RPMI8226 (cell line): ENCODE measurements at places on chromosomes 6 and 20.

DNA sequence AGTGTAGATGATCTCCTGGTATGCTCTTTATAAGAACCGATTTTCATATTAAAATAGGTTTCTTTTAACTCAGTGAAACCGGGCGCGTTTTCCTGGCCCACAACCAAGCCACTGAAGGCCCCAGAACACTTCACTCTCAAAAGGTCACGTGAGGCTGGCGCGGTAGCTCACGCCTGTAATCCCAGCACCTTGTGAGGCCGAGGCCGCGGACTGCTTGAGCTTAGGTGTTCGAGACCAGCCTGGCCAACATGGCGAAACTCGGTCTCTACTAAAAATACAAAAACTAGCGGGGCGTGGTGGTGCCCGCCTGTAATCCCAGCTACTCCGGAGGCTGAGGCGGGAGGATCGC lies 402 bp upstream of the TAF8 start:
- DNase-seq, result peak; percentile 35

DNA sequence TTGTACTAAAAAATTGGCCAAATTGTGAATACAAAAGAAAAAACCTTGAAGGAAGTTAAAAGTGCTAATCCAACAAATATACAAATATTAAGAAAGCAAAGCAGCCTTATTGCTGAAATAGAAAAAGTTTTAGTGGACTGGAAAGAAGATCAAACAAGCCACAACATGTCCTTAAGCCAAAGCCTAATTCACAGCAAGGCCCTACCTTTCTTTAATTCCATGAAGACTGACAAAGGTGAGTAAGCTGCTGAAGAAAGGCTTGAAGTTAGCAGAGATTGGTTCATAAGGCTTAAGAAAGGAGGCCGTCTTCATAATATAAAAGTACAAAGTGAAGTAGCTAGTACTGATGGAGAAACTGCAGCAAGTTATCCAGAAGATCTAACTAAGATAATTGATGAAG lies 53.5 kb downstream of the TINAG start:
- DNase-seq, result no peak

DNA sequence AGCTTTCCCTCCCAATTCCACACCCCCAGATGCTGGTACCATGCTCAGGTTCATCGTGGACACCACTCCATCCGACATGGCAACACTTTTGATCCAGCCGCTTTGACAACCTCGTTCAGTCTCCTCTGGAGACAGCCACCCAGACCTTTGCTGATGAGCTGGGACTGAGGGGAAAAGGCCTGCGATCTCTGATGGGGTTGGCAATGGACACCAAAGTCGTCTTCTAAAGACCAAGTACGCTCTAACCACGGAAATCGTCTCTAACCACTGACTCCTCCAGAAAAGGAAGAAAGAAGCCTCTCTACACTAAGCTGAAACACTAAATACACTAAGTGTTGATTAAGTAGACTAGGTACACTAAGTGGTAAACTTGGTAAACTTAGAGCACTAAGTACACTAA lies 26.1 kb upstream of the HLA-E start:
- peak; percentile 41 for DNase-seq

GRCh38 chr20:14193443-14193842 lies 144.0 kb downstream of the FLRT3 start:
- DNase-seq, result no peak

DNA sequence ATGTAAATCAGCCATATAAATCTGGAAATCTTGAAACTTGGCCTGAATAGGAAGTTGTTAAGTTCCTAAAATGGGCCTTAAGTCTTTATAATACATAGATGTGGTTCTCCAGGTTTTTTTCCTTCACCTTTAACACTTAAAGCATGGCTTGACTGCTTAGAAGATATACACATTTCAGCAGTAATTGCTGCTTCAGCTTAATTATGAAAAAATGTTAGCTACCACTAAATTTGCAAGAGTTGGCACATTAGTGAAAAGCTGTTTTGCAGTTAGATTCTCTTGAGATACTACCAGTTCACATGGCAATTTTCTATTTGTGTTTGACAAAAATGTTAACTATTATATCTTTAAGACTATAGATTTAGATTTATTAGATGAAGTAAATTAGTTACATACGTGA lies 72.7 kb upstream of the MYO6 start:
- DNase-seq, result no peak

GRCh38 chr20:4369798-4370124 lies 351.9 kb upstream of the PRND start:
- peak; percentile 62 for DNase-seq

GRCh38 chr20:49427751-49428518 lies 54.5 kb downstream of the KCNB1 start:
- no peak for DNase-seq

DNA sequence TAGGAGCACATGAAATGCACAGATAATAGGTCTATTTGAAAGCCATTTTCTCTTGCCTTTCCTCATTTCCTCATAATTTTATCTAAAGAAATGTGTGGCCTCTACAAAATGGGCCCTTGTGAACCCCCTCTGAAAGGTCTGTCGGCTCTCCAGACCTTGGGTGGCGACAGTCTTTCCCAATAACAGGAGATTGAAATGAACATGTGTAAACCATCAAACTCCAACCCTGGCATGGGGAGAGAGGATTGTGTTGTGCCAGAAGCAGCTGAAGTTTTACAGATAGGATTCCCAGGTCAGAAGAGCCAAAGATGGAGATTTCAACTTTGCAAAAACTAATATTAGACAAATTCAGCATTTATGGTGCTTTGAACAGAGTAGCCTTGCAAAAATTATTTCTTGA lies 277.1 kb upstream of the ECI2 start:
- no peak for DNase-seq

GRCh38 chr6:79628466-79629288 lies 2.5 kb upstream of the SH3BGRL2 start:
- no peak for DNase-seq

- no peak for DNase-seq
Measured at GRCh38 chr6:35488517-35488862, 8.4 kb downstream of the TEAD3 start.

GRCh38 chr6:7921046-7921445 lies 10.5 kb upstream of the TXNDC5 start:
- DNase-seq, result peak; percentile 80

DNA sequence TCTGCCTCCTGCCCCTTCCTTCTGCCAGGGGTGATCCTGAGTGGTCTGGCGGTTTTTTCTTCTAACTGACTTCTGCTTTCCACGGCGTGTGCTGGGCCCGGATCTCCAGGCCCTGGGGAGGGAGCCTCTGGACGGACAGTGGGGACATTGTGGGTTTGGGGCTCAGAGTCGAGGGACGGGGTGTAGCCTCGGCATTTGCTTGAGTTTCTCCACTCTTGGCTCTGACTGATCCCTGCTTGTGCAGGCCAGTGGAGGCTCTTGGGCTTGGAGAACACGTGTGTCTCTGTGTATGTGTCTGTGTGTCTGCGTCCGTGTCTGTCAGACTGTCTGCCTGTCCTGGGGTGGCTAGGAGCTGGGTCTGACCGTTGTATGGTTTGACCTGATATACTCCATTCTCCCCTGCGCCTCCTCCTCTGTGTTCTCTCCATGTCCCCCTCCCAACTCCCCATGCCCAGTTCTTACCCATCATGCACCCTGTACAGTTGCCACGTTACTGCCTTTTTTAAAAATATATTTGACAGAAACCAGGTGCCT lies 10.2 kb downstream of the SLC29A1 start:
- no peak for DNase-seq

DNA sequence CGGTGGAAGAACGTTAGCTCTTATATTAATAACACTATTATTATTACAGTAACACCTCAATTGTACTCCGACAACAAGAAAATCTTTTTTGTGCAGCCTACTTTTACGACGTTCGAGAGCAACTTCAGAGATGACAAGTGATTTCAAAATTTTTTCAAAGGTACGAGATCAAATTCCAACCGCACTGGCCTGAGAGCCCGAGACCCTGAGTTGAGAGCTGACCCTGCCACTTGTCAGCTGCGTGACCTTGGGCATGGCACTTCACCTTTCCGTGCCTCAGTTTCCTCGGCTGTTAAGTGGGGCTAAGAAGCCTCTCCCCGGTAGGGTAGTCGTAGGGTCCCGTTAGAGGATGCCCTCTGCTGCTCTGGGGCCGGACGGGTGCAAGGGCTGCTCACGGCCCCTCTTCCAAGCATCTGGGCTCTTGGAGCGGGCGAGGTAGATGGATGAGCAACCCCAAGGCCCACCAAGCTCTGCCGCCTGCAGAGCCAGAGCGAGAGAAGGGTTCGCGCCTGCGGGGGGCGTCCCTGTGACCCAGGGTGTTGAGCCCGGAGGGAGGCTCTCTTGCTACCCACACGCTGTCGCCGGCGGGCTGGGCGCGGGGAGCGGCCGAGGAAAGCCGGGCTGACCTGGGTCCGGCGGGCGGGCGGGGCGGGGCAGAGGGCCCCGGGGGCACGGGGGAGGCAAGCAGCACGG lies 510 bp downstream of the NDRG3 start:
- DNase-seq, result no peak
